ENCODE measurements at places on chromosomes 3 and 15.

DNA sequence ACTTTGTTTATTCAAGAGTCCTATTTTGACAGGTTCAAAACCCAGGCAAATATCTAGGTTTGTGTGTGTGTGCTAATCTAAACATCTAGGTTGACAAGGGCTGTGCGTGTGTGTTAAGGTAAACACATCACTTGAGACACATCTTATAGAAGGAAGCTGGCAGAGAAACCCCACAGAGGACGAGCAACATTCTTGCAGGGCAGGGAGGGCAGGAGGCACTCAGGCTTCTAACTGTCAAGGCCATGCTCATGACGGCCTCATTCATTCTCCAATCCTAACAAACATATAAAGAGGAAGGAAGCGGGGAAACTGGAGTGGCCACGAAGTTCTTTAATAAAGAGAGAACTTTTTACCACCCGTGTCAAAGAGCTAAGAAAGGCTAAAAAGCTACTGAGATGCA lies 43.4 kb downstream of the SLCO2A1 start:
- DNase-seq = no peak

GRCh38 chr15:76060118-76060989 lies 569 bp downstream of the TMEM266 start:
- DNase-seq = no peak

DNA sequence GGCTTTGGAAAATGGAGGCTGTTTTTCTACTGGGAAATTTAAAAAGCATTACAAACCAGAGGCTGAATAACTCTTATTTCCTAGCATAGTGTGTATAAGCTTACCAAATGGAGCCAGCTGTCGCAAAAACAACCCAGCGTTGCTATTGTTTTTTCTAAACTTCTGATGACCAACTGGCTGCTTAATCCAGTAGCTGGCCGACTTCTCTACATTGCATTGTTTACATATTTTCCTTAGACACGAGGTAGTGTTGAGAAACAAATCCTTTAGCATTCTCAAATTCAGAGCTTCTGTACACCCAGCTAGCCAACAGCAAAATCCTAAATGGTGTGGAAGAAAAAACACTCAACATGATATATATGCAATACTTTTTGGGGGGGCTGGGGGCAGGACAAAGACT lies 161.0 kb upstream of the ADAMTS9 start:
- no peak for DNase-seq

DNA sequence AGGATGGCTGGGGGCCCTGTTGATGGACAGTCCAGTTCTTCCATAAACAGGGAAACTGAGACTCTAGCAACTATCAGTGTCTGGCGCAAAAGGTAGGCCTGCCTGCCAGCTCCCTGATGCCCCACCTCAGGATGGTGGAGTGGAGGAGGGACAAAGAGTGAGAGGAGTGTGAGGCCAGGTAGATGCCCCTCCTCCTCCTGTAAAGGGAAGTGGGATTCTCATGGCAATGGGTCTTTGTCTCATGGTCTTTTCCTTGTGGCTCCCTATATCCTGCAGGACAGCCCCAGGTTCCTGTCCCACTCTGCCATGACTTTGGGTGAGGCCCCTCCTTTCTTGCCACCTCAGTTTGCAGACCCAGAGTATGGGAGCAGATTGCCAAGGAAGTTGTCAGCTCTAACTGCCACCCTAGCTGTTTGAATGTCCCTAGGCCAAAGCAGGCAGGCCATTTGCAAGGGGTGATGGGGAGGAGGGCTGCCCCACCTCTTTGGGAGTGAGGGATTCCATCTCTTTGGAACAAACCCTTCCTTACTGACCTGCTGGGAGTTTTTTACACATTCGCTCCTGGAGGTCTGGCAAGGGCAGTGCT lies 2.8 kb upstream of the DNAH1 start:
- no peak for DNase-seq

DNA sequence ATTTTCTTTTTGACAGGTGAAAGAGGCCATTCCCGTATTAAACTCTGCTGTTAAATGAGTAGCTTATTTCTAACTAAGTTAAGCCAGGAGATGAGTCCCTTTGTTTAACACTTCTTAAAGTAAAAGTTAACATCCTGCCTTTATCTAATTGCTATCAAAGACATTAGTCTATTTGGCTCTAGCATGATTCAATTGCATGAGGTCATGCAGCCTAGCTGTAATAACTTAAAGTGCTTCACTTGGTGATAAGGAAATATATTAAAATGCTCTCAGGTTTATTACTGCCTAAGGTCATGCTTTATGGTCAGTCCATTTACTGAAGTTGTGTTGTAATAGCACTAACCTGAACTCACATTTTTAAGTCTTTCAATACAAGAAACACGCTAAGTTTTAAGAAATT lies 82.3 kb upstream of the MLF1 start:
- DNase-seq = no peak

All from Panc1 (cell line).